ENCODE measurements at places on chromosomes 12 and 14.

DNA sequence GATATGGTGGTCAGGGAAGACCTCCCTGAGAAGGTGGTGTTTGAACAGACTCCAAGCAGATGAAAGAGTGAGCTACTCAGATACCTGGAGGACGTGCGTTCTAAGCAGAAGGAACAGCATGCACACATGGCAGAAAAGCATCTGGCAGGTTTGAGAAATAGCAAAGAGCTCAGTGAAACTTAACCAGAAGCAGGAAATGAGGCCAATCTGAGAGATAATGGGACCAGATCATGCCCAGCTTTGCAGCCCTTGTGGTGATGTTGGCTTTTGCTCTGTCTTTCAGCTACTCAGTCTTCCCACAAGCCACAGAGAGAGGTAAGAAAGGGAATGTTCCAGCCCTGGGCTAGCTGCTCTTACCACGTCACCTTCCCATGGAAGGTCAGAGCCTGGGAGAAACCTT lies 176.3 kb upstream of the GSC start:
- DNase-seq = no peak

DNA sequence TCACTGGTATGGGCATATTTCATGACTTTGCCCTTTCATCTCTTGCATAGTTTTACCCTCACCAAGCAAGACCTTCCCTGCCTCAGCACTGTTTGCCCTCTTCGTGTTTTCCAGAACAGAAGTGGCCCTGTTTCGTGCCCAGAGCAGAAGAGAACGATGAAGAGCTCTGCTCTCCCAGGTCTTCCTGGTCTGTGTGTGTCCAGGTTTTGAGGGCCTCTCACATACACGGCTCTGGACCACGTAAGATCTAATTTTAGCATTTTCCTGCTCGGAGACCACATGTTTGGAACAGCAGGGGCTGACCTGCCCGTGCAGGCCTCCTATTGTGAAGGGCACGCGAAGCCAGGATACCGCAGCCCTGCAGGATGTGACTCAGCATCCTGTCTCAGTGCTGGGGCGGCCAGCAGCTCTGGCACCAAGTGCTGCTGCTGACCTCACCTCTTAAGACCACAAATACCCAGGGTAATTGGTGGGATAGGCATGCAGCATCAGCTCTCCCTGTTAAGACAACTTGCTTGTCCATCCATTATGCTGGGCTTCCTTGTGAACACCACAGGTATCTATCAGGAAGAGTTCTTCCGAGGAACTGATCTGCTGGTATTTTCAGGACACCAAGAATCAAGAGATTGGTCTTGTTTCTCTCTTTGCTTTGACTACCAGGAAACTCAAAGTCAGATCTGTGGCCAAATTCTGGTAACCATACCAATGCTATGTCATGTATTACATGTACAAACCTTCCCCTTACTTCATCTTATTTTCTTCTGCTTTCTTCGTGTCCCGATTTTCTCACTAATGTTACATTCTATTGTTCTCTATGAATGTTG lies 19.0 kb downstream of the SSH1 start:
- no peak for DNase-seq

DNA sequence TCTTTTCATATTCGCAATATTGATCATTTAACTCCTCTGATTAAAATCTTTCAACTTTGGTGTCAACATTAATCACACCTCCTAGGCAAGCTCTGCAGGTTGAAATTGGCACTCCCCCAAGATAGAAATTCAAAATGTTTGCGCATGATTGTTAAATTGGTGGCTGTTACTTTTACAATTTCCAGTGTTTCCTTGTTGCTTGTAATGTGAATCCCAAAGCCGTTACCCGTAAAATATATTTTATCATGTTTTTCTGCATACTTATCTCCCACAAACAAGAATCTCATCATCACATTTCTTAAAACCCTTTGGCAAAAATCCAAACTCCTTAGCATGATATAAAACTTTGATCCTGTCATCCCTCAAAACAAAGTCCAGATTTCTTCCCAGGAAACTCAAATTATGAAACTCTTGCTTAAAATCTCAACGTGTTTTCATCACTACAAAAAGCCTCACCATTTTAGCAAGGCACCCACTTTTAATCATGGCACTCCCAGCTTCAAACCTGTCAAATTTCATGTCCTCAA lies 14.7 kb downstream of the RTL1 start:
- DNase-seq = no peak

DNA sequence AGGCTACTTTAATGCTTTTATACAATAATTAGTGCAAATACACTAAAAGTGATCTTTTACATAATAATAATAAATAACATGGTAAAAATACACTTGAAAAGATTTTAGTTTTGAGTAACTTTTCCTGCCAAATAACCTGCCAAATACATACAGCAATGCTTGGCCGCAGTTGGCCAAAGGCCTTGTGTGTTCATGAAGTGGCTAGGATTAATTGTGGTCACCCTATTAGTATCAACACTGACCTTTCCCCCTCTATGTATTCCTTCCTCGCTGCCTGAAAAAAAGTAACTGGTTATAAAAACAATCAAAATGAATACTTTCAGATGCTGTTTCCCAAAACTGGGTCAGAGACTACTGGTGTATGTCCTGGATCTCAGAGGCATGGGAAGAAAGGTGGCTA lies 34.3 kb downstream of the KICS2 start:
- DNase-seq = no peak

GRCh38 chr12:82745807-82746206 lies 59.1 kb downstream of the TMTC2 start:
- no peak for DNase-seq

DNA sequence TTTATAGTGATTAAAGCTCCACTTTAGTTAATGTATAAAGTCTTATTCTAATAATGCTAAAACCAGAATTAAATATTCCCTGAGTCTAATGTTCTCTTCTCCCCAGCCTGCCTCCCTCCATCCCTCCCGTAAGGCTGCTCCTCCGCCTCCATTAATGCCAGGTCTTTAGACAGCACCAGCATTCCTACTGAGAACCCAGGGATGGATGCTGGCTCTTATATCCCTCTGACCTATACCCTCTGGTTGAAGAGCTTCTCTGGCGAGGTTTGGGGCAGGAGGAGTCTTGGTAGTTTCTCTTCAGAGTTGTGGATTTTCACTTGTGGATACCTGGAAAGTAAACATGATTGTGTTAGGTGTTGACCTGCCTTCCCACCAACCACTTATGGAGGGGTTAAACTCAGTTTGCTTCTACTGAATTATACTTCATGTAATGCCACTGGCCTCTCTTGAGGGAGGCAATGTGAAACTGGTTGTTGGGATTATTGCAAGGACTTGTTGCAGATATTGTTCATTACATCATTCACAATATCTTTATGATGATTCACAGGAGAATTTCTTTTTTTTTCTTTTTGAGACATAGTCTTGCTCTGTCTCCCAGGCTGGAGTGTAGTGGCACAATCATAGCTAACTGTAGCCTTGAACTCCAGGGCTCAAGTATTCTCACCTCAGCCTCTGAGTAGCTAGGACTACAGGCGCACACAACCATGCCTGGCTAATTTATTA lies 11.1 kb upstream of the SMAGP start:
- no peak for DNase-seq

- DNase-seq = no peak
Observed at GRCh38 chr12:25089738-25090137, 105.2 kb downstream of the DNAI7 start.

DNA sequence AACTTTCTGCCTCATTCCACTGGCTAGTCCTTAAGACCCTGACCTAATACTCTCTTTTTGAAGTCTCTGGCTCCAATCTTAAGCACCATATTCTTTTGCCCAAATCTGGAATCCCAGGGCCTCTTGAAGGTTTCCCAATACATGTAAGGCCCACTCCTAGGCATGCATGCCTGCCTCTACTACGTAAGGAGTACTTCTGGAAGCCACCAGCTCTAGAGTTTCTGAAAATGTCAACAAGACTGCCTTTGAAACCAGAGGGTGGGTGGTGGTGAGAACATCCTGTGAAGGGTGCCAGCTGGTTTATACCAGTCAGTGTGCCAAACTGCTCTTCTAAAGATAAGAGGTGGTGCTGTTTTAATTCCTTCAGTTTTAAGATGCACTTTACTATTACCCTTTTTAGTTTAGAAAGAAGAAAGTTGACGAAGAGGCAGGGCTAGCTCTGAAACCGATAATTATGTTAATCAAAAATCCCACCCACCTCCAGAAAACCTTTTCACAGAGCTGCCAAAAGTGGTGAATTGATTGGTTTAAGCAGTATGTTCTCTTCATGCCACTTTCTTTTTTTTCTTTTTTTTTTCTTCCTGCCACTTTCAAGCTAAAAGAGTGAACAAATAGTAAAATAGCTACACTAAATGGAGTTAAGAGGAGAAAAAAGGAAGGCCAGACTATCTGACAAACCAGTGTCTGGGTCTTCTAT lies 8.7 kb upstream of the WDR89 start:
- DNase-seq = no peak

DNA sequence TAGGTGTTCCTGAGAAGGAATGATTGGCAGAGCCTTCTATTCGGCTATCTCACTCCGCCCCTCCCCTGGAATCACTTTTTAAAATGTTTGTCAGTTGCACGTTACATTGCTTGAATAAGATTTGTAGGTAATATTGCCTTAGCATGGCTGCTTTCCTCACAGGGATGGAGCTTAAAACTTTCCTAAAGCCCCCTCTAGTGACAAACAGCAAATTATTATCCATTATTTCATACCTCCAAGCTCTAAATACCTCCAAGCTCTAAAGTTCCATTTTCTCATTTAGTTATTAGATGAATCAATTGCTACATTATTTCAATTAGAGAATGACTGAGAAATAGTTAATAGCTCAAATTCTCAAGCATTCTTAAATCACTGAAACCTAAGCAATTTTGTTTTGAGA lies 5.1 kb upstream of the SPATA7 start:
- no peak for DNase-seq

DNA sequence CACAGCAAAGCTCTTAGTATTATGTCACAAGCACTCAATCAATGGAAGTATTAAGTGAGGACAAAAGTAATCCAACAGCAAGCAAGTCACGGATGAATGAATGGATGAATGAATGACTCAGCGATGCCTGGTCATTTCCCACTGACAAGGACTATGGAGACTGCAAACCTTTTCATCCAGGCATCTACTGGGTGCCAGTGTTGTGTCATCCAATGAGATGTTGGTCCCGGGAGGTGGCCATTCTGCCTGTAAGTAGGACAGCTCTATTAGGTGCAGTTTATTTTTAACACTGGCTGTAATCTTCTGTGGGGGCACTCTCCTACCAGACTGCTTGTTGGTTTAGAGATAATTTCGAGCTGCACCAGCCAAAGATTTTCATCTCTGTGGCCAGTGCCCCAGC lies 39.4 kb downstream of the STAB2 start:
- no peak for DNase-seq

DNA sequence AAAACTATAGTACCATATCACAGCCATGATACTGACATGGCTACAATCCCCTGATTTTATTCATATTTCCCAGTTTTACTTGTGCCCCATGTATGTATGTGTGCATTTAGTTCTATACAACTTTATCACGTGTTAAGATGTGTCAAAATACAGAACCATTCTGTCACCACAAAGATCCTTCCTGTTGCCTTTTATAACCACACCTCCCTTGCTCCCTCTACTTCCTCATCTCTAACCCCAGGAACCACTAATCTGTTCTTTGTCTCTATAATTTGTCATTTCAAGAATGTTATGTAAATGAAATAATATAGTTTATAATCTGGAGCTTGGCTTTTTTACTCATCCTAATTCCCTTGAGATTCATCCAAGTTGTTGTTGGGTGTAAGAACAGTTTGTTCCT lies 358.4 kb downstream of the DPF3 start:
- DNase-seq = no peak

DNA sequence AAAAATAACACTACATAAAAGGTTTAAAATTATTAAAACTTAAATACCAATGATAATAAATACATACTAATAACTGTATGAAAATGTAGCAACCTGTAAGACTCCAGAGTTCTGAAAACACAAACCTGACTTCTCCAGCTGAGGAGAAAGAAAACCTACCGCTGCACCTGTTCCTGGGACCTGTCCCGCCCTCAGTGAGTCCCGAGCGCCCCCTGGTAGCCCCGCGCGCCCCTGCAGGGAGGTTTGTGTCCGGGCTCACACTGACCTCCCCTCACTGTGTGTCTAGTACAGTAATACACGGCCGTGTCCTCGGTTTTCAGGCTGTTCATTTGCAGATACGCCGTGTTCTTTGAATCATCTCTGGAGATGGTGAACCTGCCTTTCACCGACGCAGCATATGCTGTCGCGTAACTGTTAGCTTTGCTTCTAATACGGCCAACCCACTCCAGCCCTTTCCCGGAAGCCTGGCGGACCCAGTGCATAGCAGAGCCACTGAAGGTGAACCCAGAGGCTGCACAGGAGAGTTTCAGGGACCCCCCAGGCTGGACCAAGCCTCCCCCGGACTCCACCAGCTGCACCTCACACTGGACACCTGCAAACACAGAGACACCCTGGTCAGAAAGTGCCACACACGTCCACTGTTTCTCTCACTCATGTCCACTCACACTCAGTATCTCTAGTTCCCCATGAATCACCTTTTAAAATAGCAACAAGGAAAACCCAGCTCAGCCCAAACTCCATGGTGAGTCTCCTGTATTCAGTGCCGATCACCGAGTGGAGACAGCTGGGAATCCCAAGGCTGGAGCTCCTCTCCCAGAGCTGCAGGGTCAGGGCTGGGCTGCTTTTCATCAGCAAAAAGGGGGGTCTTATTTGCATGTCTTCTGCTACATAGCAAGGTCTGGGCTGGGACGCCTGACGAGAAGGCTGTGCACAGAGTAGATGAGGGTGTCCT lies 1276.3 kb downstream of the TMEM121 start:
- no peak for DNase-seq

- DNase-seq = no peak
Observed at GRCh38 chr14:23421594-23421993, 13.5 kb upstream of the MYH6 start.

DNA sequence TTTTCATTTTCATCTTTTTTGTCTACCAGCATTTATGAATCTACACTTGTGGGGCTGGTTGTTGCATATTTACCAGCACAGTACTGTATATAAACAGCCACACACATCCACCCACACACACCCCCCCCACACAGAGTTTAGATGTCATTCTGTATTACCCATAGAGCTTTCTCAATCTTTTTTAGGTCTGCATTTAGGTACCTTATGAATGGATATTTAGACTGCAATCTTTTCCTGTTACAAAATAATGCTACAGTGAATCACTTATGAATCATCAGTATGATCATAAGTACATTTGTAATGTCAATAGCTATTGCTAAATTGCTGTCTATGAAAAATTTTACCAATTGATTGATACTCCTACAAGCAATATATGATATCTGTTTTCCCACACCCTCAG lies 67.3 kb upstream of the STK38L start:
- no peak for DNase-seq

DNA sequence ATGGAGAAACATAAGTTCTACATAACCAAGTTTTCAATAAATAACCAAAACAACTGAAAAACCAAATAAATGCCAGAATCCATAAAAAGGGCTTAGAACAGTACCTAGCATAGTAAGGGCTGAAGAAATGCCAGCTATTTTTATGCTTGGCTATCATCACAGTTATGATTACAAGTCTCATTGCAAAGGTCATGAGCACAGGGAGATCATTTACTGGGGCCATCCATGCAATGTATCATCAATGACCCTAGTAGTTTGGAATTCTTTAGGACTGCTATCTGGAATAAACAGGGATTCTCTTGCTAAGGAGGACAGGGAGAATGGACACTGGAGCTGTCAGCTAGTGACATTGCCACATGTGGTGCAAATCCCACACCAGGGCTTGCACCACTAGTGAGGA lies 92.5 kb upstream of the NAP1L1 start:
- no peak for DNase-seq

GRCh38 chr12:120597861-120598260 lies 16.7 kb upstream of the POP5 start:
- no peak for DNase-seq

GRCh38 chr12:9732921-9733461 lies at the start of gene CLECL1:
Gene CLECL1 (minus strand): TSS chr12:9733097.
- DNase-seq = no peak

All from left forelimb (tissue), 1 donor.